ENCODE measurements at places on chromosomes 7 and 10.

GRCh38 chr7:78379148-78379547, 580.6 kb downstream of the PHTF2 start:
- DNase-seq: no peak

GRCh38 chr7:79176859-79177477, 276.5 kb downstream of the MAGI2 start:
- peak; percentile 26 for DNase-seq

DNA sequence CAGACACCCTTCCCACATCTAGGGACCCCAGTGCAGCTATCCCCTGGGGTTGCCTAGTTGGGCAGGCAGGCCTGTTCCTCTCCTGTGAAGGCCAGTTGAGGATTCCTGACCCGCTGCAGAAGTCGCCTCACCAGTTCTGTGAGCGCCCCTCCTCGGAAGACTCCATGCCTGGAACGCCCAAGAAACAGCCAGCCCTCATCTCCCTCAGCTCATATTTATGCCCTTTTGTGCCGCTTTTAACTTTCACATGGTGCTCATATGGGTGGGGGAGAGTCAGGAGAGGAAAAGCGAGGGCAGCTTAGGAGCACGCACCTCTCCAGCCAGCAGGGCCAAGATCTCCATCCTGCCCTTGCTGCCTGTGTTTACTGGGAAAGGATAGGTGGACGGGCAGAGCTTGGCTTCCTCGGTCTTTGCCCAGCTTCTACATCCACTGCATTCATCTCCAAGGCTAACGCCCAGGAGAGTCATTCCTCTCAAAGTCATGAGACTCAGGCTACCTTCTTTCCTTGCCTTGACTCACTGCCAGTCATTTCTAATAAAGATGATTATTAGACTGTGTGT, 286.6 kb downstream of the USP6NL start:
- DNase-seq: no peak

- no peak for DNase-seq
Measured at GRCh38 chr7:108167460-108167859, 37.3 kb upstream of the LAMB4 start.

DNA sequence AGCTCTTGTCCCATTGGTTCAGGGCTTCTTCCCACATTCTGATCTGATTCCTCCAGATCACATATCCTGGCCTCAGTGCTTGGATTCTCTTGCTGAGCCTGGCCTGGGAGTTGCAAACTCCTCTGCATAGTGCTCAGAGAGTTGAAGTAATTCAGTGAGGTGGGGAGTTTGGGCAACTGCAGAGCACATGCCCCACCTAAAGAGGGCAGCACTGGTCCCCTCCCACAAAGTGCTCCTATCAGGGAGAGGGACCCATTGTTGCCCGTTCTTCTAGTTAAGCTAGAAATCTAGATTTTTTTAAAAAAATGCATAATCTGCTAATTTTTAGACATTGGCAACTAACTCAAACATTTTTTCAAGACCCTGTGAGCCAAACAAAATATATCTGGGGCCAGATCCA, 45.1 kb downstream of the CHN2 start:
- DNase-seq: no peak

DNA sequence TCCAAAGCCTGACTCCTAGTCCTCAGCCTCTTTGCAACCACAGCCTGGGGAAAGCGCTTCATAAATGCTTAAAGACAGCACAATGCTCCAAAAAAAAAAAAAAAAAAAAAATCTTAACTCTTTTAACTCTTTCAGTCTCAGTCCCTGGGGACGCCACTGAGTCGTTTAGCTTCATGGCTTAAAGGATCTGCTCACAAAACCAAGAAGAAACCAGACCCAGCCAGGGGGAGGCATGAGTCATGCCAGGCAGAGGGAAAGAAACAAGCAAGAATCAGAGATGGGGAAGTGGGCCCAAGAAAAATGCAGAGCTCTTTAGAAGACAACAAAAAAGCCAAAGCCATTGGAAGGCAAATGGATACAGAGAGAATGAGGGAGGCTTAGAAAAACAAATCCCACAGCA, 32.5 kb upstream of the DOCK1 start:
- DNase-seq: no peak

DNA sequence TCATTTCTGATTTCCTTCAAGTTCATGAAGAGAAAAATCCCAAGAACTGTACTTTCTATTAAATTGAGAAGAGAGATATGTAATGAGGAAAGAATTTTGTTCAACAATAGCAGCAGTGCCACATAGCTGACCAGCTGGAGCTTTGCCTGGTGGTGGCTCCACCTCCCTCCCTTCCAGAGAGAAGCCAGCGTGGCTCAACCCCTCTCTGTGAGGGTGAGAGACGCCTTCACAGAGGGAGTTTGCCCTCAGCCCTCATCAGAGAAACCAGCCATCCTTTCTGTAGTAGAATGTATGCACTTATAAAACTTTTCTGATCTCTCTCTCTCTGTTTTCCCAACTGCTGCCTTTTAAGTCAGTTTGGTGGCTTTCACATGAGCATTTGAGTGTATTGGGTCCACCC, 20.5 kb upstream of the COL1A2 start:
- no peak for DNase-seq

- DNase-seq: no peak
Measured at GRCh38 chr7:103936558-103936957, 52.9 kb downstream of the RELN start.

GRCh38 chr7:4840079-4840501, 21.7 kb downstream of the PAPOLB start:
- no peak for DNase-seq

DNA sequence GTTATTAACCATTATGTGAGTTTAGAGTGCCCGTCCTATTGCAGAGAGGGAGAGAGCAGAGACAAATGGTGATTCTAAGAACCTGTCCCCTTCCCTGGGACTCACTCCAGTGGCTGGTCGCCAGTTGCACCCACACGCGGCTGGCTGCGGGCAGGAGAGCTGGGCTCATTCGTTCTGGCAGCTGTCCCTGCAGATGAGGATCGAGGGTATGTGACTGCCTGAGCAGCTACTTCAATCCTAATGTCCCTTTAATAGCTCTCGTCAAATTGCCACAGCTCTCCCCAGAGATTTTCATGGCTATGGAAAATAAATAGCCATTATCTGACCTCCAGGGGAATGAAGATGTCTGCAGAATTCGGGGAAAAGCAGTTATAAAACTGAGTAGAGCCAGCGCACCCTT, 41.6 kb downstream of the RBM28 start:
- no peak for DNase-seq

DNA sequence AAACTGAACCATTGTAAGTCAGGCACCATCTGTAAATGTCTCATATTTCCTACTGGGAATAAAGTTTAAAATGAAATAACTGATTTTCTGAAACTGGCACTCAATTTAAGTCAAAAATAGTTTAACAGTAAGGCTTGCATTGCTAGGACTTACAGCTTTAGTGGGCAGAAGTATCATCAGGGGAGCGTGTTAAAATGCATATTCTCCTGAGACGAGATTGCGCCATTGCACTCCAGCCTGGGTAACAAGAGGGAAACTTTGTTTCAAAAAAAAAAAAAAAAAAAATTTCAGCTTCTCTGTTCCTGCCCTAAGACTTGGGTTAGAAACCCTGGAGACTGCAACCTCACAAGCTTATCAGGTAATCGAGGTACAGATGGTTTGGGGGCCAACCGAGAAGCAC, 65.4 kb downstream of the UBE3C start:
- DNase-seq: no peak

DNA sequence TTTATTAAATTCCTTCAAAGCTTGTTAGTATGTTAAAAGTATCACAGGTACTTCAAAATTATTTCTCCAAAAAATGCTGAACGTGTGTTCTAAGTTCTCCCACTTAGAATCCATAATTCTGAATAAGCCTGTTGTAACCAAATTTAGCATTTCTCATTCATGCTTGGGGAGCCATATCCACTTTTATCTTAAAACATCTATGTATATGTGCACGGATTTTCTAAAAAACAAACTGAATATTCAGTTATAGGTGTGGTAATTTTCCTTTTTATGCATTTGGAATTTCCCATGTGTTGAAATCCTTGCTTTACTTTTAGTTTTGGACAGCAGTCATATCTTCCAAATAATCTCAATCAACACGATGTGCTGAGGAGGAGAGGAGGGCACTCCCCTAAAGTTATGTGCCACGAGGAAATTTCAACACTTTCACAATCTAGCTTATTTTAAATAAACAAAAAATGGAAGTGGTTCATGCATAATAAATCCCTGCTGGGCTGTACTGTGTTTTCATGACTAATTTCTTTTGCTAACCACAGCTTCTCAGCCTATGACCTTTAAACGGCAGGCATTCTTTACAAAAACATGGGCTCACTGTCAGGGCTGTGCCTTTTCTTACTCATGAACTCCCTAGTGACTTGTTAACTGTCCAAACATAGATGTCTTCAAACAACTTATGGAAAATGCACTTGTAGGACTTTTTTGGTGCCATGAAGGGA, 380.3 kb upstream of the SEMA3C start:
- DNase-seq: no peak

GRCh38 chr10:5588603-5589002, 63.8 kb downstream of the CALML3 start:
- no peak for DNase-seq

- no peak for DNase-seq
Measured at GRCh38 chr7:50557099-50557498, 8.1 kb downstream of the DDC start.

- no peak for DNase-seq
Measured at GRCh38 chr7:132996581-132997242, 85.2 kb downstream of the CHCHD3 start.

DNA sequence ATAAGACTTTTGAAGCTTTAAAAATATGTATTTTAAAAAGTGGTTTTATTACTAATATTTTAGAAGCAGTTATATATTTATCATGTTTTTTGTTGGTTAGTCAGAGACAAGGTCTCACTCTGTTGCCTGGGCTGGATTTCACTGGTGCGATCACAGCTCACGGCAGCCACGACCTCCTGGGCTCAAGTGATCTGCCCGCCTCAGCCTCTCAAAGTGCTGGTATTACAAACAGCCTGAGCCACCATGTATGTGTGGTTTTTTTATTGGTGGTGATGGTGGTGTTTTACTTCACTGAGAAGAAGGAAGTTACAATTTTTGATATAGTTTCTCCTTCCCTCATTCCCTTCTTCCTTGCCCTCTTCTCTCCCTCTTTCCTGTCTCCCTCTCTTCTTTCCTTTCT, 13.4 kb downstream of the NHLRC2 start:
- DNase-seq: no peak

GRCh38 chr10:8102708-8103401, 48.4 kb downstream of the GATA3 start:
- no peak for DNase-seq

- DNase-seq: no peak
Measured at GRCh38 chr7:81783818-81784217, 14.0 kb upstream of the HGF start.

GRCh38 chr7:92678291-92678920, 88.2 kb upstream of the FAM133B start:
- DNase-seq: no peak

GRCh38 chr10:48245977-48246376, 28.5 kb downstream of the FRMPD2 start:
- DNase-seq: no peak

DNA sequence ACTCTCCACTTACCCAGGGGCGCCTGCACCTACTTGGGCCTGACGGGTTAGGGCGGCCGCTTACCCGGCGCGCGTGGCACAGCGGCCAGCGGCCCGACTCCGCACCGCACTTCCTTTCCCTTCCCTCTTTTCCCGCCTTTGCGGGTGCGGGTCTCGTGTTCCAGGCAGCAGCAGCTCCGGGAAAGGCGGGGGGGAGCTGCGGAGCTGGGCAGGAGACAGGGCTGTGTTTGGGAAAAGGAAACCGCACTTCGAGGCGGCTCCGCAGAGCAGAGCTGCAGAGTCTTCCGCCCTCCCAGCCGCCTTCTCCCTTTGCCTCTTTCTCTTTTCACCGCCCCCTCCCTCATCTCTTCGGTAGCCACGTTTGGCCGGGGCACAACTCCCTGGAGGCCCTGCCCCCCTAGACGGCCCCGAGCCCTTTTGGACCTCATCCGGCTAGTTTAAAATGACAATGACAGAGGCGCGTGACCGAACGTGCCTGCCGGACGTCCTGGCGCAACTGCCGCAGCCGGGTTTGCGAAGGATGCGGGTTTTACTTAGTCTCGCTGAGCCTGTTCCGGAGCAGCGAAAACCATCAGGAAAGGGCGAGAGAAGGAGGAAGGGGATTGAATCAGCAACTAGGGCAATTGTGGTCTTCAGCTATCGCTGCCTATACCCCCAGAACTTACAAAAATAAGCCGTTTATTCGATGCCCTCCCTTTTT, 7.9 kb upstream of the PAX2 start:
- DNase-seq: no peak

GRCh38 chr7:81074406-81074805, 155.6 kb upstream of the SEMA3C start:
- DNase-seq: no peak

DNA sequence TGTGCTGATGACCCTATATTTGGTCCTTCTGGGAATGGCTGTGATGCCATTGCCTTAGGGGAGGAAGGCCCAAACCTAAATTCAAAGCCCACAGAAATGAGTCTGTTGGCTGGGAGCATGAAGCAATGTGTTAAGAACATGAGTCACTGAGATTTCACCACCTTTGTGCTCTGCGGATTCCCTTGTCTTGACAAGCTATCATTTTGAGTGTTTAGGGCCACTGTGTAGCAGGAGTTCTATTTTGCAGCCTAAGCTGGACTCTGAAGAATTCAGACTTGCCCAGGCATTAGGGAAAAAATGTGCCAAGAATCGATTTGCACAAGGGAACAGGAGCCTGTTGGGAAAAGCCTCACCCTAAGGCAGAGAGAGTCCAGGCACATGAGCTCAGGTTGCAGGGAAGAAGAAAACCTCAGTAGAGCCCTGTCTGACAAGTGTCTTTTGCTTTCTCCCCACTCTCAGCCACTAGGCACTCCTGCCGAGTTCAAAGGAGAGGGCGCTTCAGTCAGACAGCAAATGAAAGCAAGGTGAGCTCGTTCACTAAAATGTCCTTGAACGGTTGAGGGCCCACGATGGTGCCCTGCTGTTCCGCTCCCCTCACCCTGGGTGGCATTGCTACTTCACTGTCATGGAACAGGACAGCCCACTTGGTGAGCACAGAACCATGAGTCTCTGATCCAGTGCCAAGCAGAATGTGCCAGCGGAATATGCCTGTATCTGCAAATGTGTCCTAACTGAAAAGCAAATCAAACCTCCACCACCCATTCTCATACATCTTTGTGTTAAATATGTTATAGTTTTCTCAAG, 93.6 kb downstream of the PRLHR start:
- DNase-seq: no peak

DNA sequence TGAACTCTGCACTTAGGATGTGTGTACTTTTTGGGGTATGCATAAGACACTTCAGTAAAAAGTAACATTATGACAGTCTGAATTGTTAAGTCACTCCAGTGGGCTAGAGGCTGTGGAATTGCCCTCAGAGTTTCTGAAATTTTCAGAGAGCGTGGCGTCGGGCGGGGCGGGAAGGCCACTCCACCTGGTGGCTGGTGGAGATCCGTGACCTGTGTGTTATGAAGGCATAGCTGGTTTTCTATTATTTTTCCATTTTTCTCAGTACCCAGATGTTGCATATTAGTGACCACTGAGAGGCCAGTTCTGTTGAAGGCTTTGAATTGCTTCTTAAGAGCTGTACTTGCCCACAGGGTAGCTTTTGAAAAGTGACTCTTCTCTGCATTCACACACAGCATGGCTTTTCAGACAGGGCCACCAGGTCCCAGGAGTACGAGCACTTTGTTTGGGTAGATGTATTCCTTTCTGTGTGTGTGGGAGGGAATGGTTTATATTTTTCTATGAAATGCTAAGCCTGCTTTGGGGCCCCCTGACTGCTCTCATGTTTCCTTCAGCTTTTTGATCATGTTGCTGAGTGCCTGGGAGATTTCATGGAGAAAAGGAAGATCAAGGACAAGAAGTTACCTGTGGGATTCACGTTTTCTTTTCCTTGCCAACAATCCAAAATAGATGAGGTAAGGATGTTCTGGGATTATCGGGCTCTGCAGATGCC, 52.3 kb downstream of the TACR2 start:
- DNase-seq: no peak
